PC-3 (cell line): ENCODE measurements at places on chromosomes 6 and 20. TPM values are rescaled to one million over a fixed set of nuclear protein-coding genes. Genes with fewer than 3 reads are reported as not detected.

DNA sequence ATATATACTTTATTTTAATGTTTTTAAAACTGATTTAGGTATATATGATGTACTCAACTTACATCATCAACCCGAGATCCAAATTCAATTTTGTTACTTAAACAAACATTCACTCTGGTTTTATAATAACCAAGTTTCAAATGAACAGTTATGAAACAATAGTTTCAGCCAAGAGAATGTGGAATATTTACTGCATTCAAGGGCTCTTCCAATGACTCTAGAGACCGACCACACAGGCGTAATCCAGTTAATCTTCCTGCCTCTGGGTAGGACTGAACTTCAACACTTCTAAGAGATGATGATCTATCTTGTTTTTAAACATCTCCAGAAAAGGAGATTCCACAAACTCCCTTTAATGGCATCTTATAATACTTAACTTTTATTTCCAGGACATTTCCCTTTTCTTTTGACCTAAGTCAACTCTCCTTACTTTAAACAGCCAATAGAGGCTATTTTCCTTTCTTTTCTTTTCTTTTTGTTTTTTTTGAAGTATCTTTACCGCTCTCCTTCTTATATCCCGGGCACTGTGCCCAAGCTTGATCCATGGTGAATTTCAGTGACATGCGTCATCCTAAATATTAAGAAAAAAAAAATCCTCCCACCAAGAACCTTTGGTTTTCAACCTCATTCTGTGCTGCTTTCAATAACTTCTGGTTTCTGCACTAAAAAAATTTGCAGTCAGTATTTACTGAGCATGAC lies 110.1 kb downstream of the KIF13A start:
- peak overlapping the region; percentile 78 for H3K27ac ChIP-seq
- H3K4me1 ChIP-seq = peaks cover 27% of the 10 kb centered on the region
- H3K4me3 ChIP-seq = no peak overlapping the region
- no peaks in the 10 kb centered on the region for H3K27me3 ChIP-seq

GRCh38 chr20:63693083-63693732 lies 3.2 kb upstream of the TNFRSF6B start:
- no peak for DNase-seq
- H3K36me3 ChIP-seq = no peaks in the 10 kb centered on the region; the same call in 1 of the 2 replicates
- H3K4me3 ChIP-seq = no peak overlapping the region
- peaks cover 20% of the 10 kb centered on the region for H3K4me1 ChIP-seq
- H3K27me3 ChIP-seq = no peaks in the 10 kb centered on the region
- no peak overlapping the region for H3K27ac ChIP-seq

GRCh38 chr6:25295651-25296050 lies 16.5 kb downstream of the CARMIL1 start:
- no peak overlapping the region for H3K4me3 ChIP-seq
- H3K36me3 ChIP-seq = no peaks in the 10 kb centered on the region
- no peaks in the 10 kb centered on the region for H3K4me1 ChIP-seq
- H3K27me3 ChIP-seq = no peaks in the 10 kb centered on the region
- no peak overlapping the region for H3K27ac ChIP-seq
- peak; percentile 18 for DNase-seq

- H3K27ac ChIP-seq = no peak overlapping the region
- H3K4me3 ChIP-seq = no peak overlapping the region
- H3K4me1 ChIP-seq = 0 out of 2 replicates have a peak, but pooled peaks cover 3% of the 10 kb centered on the region
- no peaks in the 10 kb centered on the region for H3K27me3 ChIP-seq
Measured at GRCh38 chr6:10323018-10323417, 91.9 kb downstream of the TFAP2A start.

DNA sequence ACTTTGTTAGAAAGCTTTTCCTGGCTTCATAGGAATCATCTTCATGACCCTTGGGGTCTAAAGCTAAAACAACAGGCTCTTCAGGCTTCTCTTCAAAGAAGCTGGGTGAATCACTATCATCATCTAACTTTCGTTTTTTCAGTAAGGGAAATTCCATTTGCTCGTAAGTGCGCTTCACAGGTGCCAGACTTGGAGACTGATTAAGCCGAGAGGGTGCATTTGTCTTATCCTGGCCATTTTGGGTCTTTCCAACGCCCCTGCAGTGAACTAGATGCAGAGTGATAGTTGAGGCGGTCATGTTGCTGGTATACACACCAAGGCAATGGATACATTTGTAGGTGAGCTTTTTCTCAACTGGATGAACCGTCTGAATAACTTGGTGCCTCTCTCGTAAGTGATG lies 38.8 kb downstream of the ADNP start:
- no peak for DNase-seq
- no peak overlapping the region for H3K4me3 ChIP-seq
- peaks cover 7% of the 10 kb centered on the region; the same call in 1 of the 2 replicates for H3K4me1 ChIP-seq
- no peak overlapping the region for H3K27ac ChIP-seq

DNA sequence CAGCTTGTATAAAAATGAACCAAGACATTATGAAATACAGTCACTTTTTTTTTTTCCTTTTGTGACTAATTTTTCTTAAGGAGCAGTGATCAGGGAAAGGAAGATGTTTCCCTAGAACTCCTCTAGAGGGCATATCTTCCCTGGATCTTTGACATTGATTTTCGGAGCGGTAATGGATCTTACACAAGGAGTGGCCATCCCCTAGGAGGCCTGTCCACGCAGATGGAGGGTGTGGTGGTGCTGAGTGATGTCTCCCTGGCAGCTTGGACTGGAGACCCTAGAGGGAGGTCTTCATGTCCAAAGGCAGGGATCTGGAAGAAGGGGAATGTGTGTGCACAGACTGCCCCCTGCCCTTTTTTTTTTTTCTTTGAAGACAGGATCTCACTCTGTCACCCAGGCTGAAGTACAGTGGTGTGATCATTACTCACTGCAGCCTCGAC lies 7.0 kb upstream of the KIFC1 start:
- no peak overlapping the region for H3K27ac ChIP-seq
- H3K36me3 ChIP-seq = no peaks in the 10 kb centered on the region
- no peak overlapping the region for H3K4me3 ChIP-seq
- no peaks in the 10 kb centered on the region for H3K27me3 ChIP-seq
- peak; percentile 67 for DNase-seq

- H3K4me3 ChIP-seq = no peak overlapping the region
- no peak overlapping the region for H3K27ac ChIP-seq
- H3K36me3 ChIP-seq = no peaks in the 10 kb centered on the region
- H3K4me1 ChIP-seq = no peaks in the 10 kb centered on the region
- DNase-seq = no peak
- peaks cover 65% of the 10 kb centered on the region for H3K27me3 ChIP-seq
Measured at GRCh38 chr20:33233129-33233774, 2.5 kb upstream of the BPIFA1 start.

DNA sequence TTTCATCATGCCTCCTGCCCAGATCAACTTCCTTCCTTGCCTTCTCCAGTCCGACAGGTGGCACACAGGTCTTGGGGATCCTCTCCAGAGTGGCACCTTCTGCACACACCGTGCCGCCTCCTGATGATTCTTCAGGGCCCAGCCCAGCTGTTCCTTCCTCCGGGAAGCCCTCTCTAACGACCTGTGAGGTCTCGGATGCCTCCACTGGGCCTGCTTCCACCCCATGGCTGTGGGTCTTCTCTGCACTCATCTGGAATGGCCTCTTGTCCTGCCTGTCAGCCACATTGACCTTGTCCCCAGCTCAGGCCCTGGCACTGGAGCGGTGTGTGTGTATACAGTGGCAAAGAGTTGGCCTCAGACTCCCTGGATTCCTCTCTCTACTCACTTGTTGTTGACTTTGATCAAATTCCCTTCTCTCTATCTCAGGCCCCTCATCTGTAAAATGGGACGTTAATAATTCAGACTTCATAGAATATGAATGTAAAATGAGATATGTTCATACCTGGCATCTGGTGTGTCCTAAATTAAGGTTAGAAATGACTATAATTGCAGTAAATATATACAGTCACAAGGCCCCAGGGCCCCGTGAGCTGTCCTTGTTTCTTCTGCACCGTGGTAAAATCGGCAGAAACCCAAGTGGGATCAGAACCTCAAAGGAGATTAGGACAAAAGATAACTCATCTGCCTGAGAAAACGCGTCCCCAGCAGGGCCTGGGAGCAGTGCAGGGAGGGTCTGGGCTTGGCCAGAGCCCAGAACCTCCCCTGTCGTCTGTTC lies 1.5 kb downstream of the FAM210B start:
- H3K27ac ChIP-seq = 0 out of 2 replicates have a peak overlapping the region, but pooled peaks have one; percentile 3
- no peaks in the 10 kb centered on the region for H3K36me3 ChIP-seq
- H3K27me3 ChIP-seq = no peaks in the 10 kb centered on the region
- H3K4me1 ChIP-seq = peaks cover 20% of the 10 kb centered on the region
- peak overlapping the region; percentile 95 for H3K4me3 ChIP-seq

DNA sequence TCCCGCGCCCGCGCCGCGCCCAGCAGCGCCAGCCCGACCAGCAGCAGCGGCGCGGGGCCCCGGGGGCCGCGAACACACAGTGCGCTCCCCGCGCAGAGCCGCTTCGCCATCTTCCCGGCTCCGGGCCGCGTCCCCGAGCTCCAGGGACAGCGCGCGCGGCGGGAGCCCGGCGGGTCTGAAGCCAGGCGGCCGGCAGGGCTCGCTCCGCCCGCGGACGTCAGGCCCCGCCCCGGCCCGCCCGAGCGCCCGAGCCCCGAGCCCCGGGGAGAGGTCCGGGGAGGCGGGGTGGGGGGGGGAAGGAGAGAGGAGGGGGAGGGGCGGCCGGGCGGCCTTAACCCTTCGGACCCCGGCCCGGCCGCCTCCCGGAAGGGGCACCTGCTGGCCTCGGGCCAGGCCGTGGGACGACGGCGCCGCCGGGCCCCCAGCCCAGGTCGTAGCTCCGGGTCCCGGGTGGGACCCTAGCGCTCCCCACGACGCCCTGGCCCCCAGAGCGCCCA lies at the start of gene LAMA5:
TSS of gene LAMA5 (minus strand) at position 177 of the 497 bp plus-strand sequence. CDS start at position 110, 67 bp downstream.
- H3K4me3 ChIP-seq = peak within 1 kb of the TSS; percentile 80
- peaks cover 11% of the 10 kb centered on the region; the same call in 1 of the 2 replicates for H3K36me3 ChIP-seq
- H3K27me3 ChIP-seq = no peaks in the 10 kb centered on the region

- no peaks in the 10 kb centered on the region for H3K4me1 ChIP-seq
- DNase-seq = no peak
- no peak overlapping the region for H3K4me3 ChIP-seq
Measured at GRCh38 chr6:40336940-40337760, 250.0 kb downstream of the LRFN2 start.

- no peak overlapping the region for H3K4me3 ChIP-seq
- H3K27ac ChIP-seq = no peak overlapping the region
- no peaks in the 10 kb centered on the region for H3K36me3 ChIP-seq
- H3K4me1 ChIP-seq = no peaks in the 10 kb centered on the region
- no peak for DNase-seq
- H3K27me3 ChIP-seq = peaks cover 41% of the 10 kb centered on the region
Measured at GRCh38 chr20:8339349-8339748, 207.3 kb downstream of the PLCB1 start.

GRCh38 chr20:20293691-20294385 lies 74.1 kb upstream of the INSM1 start:
- no peak overlapping the region for H3K4me3 ChIP-seq
- H3K27ac ChIP-seq = no peak overlapping the region
- H3K27me3 ChIP-seq = peaks cover 15% of the 10 kb centered on the region
- H3K4me1 ChIP-seq = no peaks in the 10 kb centered on the region
- no peaks in the 10 kb centered on the region for H3K36me3 ChIP-seq

DNA sequence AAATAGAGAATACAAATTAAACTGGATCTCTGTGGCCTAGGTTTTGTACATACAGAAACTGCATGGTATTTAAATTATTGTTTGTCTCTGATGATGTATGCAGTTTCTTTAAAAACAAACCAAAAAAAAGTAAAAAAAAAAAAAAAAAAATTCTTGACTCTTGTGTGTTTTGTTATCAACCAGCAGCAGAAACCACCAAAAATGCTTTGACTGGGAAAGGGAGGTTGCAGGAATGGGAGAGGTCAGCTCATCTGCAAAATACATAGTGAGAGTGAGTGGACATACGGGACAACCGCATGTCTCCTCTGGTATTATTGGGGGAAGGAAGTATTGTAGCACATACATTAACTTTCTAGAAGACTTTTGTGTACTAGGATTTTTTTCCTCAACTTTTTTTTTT lies 38.0 kb downstream of the TBC1D7 start:
- no peaks in the 10 kb centered on the region for H3K4me1 ChIP-seq
- no peak overlapping the region for H3K4me3 ChIP-seq
- H3K36me3 ChIP-seq = peaks cover 11% of the 10 kb centered on the region; the same call in 1 of the 2 replicates
- H3K27me3 ChIP-seq = no peaks in the 10 kb centered on the region

DNA sequence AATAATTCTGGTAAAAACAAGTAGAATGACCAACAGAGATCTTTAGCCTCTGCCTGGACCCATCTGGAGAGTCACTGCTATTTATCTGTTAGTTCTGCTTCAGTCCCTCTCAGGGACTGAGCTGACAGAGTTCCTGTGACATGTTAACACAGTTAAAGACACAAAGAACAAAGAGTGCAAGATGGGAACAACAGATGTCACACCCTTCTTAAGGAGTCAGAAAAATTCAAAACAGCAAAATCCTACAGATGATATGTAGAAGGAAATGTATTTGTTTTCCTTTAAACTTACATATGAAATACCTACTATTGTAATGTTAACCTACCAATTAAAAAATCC lies 102.2 kb downstream of the FYN start:
- no peaks in the 10 kb centered on the region for H3K4me1 ChIP-seq
- no peak overlapping the region for H3K4me3 ChIP-seq
- H3K36me3 ChIP-seq = no peaks in the 10 kb centered on the region
- no peaks in the 10 kb centered on the region for H3K27me3 ChIP-seq
- DNase-seq = no peak
- H3K27ac ChIP-seq = no peak overlapping the region

- H3K4me3 ChIP-seq = no peak overlapping the region
- no peaks in the 10 kb centered on the region for H3K27me3 ChIP-seq
- no peak for DNase-seq
- no peak overlapping the region for H3K27ac ChIP-seq
- no peaks in the 10 kb centered on the region for H3K36me3 ChIP-seq
Measured at GRCh38 chr20:3996399-3996798, 19.0 kb downstream of the RNF24 start.

DNA sequence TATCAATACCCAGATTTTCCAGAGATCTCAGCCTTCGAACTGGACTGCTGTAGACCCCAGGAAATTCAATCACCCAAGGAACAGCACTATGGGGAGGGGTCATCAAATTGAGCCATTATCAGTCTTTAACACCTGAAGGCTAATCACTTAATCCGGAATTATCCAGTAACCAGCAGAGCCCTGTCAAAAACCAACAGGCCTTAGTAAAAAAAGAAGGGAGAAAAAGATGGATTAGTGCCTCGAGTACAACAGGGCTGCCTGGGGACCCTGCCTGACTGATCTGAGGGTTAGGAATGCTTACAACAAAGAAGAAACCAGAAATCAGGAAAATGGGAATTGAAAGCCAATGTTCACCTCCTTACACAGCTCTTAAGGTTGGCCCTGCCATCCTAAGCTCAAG lies 7.6 kb downstream of the RRAGD start:
- H3K27ac ChIP-seq = no peak overlapping the region
- no peaks in the 10 kb centered on the region for H3K4me1 ChIP-seq
- no peak overlapping the region for H3K4me3 ChIP-seq
- DNase-seq = no peak
- H3K36me3 ChIP-seq = no peaks in the 10 kb centered on the region
- H3K27me3 ChIP-seq = peaks cover 15% of the 10 kb centered on the region; the same call in 1 of the 2 replicates

DNA sequence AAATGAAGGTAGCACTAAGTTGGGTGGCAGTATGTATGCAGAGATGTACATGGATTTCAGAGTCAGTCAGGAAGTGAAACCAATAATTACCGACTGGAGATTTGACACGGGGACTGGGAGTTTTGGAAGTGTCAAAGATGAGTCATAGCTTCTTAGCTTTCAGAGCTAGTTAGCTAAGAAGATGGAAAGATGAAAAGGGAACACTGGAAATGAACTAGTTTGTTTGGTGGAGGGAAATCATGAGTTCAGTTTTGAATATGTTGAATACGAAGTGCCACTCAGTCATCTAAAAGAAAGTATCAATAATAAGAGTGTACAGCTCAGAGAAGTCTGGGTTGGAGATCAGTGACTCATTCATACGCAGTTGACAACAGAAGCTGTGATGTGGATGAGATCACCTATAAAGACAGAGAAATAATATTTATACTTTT lies 7.5 kb downstream of the ESF1 start:
- no peak overlapping the region for H3K4me3 ChIP-seq
- H3K4me1 ChIP-seq = peaks cover 14% of the 10 kb centered on the region
- no peak overlapping the region for H3K27ac ChIP-seq
- H3K27me3 ChIP-seq = no peaks in the 10 kb centered on the region

Gene HLA-DQB1
- total RNA-seq = not detected in 2 replicates

Gene FRK
- total RNA-seq = 0.46 and 0.66 TPM in 2 replicates
